ENCODE measurements at places on chromosomes 4 and X. TPM values are rescaled to one million over a fixed set of nuclear protein-coding genes. Genes with fewer than 3 reads are reported as not detected.

DNA sequence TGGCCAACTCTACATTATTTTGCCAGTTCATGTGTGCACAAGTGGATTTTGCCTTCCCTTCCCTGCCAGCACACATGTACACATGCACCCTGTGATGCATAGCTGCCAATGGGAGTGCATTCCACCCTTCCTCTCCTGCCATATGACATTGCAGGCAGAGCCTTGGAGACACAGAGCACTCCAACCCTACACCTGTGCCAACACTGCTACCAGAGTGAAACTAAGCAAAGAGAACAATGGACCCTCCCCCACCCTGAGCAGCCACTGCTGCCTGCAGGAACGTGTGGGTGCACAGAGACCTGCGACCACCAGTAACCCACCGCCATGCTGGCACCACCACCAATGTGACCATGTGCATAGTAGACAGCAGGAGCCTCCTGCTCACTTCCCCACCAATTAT, 78.4 kb downstream of the ITM2A start:
- no peaks in the 10 kb centered on the region for H3K27me3 ChIP-seq
- DNase-seq: no peak
- H3K36me3 ChIP-seq: no peaks in the 10 kb centered on the region
- peaks cover 25% of the 10 kb centered on the region for H3K4me1 ChIP-seq
- no peak overlapping the region for H3K27ac ChIP-seq

DNA sequence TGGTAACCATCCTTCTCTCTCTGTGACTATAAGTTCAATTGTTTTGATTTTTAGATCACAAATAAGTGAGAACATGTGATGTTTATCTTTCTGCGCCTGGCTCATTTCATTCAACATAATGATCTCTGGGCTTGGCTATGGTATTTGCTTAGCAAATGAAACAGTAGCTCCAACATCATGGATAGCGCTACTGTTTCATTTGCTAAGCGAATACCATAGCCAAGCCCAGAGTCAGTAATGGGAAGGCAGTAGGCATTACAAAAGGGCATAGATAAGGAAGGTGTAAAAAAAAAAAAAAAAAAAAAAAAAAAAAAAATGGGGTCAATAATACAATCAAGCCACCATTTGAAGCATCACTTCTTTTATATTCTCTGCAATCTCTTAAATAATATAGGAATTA, 469.0 kb upstream of the ATOH1 start:
- H3K27me3 ChIP-seq: peaks cover 19% of the 10 kb centered on the region
- DNase-seq: no peak
- no peak overlapping the region for H3K27ac ChIP-seq
- peaks cover 19% of the 10 kb centered on the region for H3K4me1 ChIP-seq
- H3K36me3 ChIP-seq: no peaks in the 10 kb centered on the region

DNA sequence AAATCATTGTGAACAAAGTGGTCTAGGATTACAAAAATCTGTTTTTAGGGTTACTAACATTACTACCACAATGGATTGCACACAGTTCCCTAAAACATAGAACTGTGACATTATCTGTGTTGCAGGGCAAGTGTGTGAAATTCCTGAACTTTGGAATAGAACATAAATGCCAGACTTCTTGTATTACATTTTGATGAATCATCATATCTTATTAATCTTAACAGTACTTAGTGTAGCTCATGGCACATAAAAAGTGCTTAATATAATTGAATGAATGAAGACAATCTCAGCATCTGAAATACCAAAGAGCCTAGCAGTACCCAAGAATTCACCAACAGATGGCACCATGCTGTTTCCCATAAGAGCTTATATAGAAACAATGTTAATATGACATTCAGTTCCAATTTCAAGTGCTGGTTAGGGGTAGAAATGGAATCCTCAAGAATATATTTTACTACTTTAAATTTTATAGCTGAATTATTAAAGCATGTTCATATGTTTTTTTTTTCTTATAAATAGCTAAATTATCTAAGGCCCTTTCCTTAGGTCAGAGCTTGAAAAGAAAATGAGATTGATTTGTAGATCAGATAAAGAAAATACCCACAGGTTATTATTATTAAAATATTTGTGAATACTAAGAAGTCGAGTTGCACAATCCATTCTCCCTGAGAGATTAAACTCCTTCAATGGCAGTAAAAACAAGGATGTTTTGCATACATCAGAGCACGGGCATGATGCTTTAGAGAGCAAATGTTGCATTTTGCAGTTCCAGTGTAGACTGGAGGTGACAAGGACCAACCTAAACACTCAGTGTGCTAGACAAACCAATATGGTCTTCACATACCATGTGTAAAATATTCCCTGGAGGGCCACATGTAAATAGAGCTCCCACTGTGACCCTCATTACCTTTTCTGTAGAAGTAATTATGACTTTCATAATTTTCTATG, 25.7 kb upstream of the SHISA3 start:
- peaks cover 6% of the 10 kb centered on the region for H3K36me3 ChIP-seq
- no peak for DNase-seq
- no peaks in the 10 kb centered on the region for H3K27me3 ChIP-seq
- H3K4me3 ChIP-seq: no peak overlapping the region

GRCh38 chrX:84339507-84340364, 151.7 kb upstream of the RPS6KA6 start:
- no peak for DNase-seq
- H3K27ac ChIP-seq: no peak overlapping the region
- H3K36me3 ChIP-seq: no peaks in the 10 kb centered on the region
- H3K4me3 ChIP-seq: no peak overlapping the region
- peaks cover 26% of the 10 kb centered on the region for H3K4me1 ChIP-seq
- H3K27me3 ChIP-seq: no peaks in the 10 kb centered on the region

DNA sequence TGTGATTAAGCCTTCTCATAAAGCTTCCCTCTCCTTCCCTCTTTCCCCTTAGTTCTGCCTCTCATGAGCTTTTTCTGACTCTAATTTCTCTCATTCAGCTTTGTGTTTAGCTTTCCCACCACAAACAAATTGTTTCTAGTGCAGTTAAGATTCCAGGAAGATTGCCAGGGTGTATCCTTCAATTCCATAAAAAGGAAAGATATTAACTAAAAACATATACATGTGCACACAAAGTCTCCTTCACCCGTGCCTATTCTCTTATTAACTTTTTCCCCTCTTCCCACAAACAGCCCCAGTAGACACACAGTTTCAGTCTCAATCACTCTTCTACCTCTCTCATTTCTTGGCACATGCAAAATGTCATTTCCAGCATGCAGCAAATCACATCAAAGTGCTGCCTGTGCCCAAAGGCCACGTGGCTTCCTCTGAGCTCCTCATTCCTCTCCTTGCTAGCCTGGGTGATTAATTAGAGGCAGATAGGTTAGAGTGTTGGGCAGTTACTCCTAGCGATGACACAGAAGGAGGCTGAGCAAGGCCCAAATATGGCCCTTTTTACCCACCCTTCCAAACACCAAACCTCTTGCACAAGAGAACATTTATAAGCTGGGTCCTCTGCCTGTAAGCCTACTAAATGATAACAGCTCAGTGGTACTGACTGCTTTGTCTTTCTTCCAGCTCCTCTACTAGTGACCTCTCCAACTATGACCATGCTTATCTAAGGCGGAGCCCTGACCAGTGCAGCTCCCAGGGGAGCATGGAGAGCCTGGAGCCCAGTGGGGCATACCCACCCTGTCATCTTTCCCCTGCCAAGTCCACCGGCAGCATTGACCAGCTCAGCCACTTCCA, 159.6 kb downstream of the SOWAHB start:
- no peaks in the 10 kb centered on the region for H3K27me3 ChIP-seq
- peaks cover 10% of the 10 kb centered on the region for H3K4me1 ChIP-seq
- H3K4me3 ChIP-seq: no peak overlapping the region
- DNase-seq: no peak
- peak overlapping the region; percentile 31 for H3K27ac ChIP-seq
- peaks cover 30% of the 10 kb centered on the region for H3K36me3 ChIP-seq

- peak within 1 kb of the TSS; percentile 57 for H3K27ac ChIP-seq
- peak; percentile 34 for DNase-seq
- peaks cover 31% of the 10 kb centered on the region for H3K4me1 ChIP-seq
- H3K27me3 ChIP-seq: no peaks in the 10 kb centered on the region
Observed at GRCh38 chrX:154019633-154020528, at the start of gene IRAK1. TSS of gene IRAK1 (minus strand) at chrX:154019902. CDS start at chrX:154019812, 90 bp downstream.

DNA sequence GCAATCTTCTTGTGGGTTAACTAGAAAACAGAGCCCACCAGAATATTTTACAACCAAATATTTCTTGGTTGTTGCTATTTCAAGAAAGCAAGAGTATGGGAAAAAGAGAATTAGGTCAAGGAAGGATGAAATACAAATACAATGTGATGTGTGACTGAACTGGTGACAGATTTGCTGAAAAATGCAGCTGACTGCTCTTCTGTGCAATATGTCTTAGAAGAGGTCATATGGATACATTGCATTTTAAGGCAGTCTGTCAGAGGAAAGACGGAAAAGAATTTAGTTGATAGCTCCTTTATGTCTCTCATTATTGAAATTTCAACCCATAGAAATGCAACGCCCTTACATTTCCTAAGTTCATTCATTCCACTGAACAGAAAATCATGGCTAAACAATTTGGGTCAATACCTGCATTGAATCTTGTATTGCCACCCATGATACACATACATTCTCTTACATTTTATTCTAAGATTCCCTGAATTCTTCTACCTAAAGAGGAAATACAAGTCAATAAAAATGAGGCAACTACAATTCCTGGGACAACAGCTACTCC, 423.1 kb downstream of the ADAM29 start:
- H3K27ac ChIP-seq: no peak overlapping the region
- peaks cover 3% of the 10 kb centered on the region for H3K4me1 ChIP-seq
- H3K27me3 ChIP-seq: no peaks in the 10 kb centered on the region
- DNase-seq: no peak
- peaks cover 9% of the 10 kb centered on the region for H3K36me3 ChIP-seq

DNA sequence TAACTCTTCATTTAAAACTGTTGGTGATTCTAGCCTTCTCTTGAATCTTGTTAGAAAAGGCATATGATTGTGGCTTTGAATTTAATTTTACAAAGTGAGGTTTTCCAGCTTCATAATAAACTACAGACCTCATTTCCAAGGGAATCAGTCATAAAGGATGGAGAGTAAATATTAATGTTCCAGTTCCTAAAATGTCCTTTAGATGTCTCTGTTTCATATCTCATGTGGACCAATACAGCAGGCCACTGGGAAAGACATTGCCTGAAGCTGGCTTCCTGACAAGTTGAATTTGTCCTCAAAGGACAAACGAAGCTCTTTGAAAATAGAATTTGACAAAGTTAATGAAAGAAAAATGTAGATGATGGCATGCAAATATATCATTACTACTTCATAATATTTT, 125.4 kb downstream of the ZNF330 start:
- H3K27me3 ChIP-seq: no peaks in the 10 kb centered on the region
- no peak overlapping the region for H3K27ac ChIP-seq
- DNase-seq: no peak
- H3K4me3 ChIP-seq: no peak overlapping the region

Gene PSMD10
- 57.5 TPM for total RNA-seq

Gene ANTXR2
- 9.9 TPM for total RNA-seq

Gene ENPEP
- total RNA-seq: 0.39 TPM

Gene DAPP1
- total RNA-seq: not detected
